ENCODE measurements at places on chromosomes 2 and 18.

- no peak for DNase-seq
Observed at GRCh38 chr2:46816151-46816845, 99.3 kb downstream of the MCFD2 start.

GRCh38 chr2:70959851-70960832, 18.3 kb upstream of the ANKRD53 start:
- DNase-seq = no peak

DNA sequence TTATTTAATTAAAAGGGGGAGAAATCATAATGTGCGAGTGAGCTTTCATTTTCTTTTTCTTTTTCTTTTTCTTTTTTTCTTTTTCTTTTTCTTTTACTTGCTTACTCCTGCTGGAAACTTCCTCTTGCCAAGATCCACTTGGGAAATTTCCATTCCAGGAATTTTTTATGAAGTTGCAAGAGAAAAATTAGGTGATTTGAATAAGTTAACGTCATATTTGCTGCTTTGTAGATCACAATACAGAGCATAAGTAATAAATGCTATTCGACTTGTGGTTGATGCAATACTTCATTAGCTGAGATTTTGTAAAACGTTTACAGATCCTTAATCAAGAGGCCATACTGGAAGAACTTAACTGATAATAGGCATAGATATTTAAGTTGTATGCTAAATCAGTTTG, 354.7 kb upstream of the SMIM21 start:
- DNase-seq = no peak

- DNase-seq = no peak
Observed at GRCh38 chr2:36965751-36966369, 476 bp downstream of the STRN start.

DNA sequence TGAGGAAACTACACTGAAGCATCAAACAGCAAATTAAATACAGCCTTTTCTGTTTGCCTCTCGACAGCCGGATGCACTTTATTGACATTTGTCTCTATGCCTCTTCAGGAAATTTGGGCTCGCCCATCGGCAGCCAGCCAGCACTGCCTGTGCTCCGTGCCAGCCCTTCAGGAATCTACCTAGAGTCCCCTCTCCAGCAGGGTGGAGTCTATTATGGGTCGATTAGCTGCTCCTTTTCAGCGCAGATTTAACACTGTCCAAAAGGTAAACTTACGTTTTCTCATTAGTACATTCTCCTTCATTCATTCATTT, 91.5 kb downstream of the MYCN start:
- no peak for DNase-seq

DNA sequence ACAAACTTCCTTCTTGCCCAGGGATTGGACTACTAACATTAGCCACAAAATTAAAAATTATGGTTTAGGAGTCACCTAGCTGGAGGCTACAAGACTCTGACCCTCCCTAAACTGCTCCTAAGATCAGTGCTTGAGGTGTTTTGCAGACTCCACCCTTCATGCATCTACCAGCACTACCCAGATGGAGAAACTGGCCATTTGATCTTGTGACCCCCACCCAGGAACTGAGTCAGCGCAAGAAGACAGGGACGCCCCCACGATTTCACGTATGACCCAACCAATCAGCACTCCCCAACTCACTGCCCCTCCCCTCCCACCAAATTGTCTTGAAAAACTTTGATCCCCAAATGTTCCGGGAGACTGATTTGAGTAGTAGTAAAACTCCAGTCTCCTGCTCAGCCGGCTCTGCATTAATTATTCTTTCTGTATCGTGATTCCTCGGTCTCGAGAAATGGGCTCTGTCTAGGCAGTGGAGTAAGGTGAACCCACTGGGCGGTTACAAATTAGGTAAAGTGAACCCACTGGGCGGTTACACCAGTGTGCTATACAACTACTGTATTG, 40.1 kb upstream of the CCDC88A start:
- no peak for DNase-seq

DNA sequence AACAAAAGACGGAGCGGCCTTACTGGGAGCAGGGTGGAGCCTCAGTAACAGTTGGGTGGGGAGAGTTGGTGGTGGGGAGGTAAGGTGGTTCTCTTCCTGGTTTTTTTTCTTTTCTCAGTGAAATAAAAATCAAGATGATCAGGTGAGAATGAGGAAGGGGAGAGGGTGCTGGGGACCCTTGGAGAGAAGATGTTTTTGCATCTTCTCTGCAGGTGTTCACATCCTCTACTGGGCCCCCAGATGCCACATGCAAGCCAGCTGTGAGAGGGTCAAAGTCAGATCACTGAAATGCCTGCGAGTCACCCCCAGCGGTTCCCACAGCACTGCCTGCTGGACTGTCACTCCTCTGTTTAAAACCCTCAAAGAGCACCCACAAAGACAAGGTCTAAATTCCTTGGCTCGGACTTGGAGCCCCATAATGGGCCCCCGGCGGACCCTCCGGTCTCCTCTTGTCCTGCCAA, 69.8 kb upstream of the FHL2 start:
- no peak for DNase-seq

DNA sequence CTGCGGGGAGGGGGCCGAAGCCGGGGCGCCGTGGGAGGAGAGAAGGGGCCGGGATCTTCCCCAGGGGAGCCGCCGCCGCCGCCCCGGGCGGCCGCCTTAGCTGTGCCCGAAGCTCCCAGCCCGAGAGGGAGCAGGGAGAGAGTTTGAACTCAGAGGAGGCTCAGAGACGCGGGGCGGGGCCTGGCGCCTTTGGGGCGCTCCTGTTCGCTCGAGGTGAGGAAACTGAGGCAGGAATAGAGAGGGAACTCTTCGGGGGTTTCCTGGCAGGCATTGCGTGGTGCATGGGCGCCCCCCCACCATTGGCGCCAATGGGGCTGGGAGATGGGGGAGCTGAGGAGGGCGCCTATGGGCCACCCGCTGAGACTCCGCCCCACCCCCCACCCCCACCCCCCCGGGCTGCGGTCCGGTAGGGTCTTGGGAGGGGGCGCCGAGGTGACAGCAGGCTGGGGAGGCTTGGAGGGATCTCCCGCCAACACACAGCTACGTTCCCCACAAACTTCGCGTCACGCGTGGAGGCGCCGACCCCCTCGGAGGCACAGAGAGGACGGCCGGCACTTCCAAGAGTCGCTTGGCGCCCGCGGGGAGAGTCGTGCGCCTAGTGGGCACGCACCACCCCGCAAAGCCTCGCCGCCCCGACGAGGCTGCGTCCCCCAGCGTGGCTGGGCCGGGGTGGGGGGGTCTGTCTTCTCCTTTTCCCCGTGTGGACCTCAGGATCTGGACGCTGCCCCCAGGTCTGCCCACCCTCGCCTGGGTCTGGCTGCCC, 680 bp downstream of the CTDSP1 start:
- DNase-seq = no peak

- DNase-seq = no peak
Observed at GRCh38 chr2:172091761-172092566, 6.7 kb downstream of the DLX1 start.

DNA sequence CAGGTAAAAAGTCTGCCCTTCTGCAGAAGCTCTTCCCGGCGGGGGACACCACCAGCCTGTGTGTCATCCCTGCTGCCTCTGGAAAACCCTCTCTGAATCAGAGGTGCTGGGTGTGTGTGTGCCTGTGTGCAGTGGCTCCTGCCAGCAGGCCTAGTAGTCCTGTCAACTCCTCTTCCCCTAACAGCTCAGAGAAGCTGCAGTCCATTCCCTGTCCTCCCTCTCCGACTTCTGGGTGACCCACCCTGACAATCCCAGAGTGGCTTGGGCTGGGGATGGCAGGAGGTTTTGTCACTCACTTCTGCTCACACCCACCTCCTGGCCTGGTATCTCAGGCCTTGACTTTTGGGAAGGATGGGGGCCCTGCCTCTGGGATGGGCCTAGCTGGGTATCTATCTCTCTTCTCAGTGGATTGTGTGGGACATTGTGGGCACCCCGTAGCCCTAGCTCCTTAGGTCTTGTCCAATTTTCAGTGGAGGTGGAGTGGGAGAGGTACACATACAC, 2.3 kb downstream of the WNT10A start:
- DNase-seq = no peak

DNA sequence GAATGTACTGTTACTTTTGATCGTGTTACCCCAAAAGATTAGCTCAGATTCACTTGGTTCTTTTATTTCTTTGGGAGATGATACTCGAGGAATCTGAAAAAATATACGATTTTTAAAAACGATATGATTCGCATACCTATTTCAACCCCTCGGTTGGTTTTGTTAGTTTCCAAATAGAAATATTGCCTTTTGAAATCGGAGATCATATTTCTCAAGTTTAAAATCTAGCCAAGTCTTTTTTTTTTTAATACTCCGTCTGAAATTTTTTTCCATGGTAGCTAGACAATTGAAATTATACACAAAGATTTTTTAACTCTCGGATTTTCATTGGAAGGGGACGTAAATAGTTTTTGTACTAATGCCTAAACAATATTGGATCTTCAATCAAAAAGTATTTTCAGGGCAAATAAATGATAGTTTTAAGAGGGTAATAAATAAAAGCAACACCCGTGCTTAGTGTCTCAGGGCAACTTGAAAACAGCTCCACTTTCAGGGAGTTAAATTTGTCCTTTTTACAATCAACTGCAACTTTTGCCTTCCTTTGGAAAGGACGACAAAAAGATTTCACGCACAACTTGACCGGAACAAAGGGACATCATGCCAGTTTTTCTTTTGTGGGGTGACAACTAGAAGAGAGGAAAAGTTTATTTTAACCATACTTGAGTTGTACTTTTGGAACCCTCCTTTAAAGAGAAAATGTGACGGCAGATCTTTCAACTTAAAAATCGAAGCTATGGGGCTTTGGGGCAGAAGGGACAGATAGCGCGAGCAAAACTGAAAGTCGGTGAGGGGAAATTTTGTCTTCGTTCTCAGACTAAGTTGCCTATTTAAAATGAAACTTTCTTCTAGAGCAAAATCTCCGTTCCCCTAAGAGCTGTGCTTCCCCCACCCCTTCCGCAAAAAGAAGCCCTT, 5.8 kb upstream of the ONECUT2 start:
- DNase-seq = no peak

DNA sequence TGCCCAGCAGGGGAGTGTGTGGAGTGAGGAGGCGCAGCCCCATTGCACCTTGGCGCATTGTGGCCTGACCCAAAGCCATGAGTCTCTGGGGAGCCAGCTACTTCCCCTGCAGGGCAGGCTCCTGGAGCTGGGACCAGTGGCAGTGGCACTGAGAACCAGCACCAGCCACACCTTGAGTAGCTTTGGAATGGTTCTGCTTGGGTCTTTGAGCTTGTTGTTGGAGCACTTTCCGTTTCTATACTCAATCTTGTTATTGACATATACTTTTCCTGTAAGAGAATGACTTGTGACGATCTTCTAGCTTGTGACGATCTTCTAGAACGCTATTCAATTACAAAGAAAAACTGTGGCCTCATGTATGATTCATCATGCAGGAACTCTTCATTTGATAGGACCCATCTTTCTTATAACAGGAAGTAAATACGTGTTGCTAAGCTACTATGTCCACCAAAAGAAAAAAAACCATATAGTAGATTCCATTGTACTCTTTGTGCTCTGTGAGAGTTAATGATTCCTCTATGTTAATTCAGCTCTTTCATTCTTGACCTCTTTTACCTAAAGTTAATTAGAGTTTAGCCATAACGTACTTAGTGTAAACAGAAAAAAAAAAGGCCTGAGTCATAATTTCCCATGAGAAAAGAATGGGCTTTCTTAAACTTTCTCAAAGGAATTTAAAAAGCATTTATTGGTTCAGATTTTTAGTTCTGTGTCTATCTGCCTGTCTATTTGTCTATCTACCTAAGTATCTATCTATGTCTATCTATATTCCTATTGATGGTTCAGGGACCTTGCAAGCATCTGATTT, 113.1 kb downstream of the GATA6 start:
- DNase-seq = peak; percentile 58

DNA sequence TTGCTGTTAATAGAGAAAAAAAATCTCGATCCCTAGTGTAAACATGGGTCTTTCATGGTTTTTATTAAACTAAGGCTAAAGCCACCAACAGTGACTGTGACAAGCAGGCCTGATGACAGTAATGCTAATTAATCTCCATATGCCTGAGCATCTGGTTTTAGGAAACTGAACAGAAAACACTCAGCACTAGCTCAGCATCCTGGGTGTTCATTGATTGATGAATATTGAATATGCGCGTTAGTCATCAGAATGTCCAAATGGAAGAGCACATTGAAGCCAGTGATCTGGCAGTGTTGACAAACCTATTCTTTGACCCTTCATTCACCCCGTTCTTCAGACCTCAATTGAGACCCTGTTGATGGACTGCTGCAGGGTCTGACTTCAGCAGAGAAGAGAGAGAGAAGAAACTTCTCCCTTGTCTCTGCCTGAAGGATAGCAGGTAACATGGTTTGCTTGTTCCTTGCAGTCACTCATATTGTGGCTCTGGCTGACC, 283.8 kb downstream of the RDH14 start:
- DNase-seq = no peak

GRCh38 chr2:180656455-180656847, 324.0 kb upstream of the UBE2E3 start:
- DNase-seq = peak; percentile 59

- no peak for DNase-seq
Observed at GRCh38 chr2:162092008-162092390, 18.0 kb upstream of the DPP4 start.

DNA sequence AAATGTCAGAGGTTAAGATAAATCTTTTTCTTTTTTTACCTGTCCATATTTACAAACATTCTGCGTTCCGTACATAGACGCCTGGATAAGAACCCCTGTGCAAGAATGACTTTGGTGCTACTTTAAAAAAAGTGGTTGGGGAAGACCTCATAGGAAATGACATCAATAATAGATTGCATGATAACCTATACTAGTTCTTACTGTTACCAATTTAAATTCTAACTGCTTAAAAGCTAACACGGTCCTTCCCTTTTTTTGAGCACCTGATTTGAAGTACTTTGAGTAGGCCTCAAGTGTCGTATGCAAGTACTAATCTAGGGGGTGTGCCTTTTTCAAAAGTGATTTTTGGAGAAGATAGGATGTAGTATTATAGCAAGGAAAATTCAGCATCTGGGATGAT, 2.1 kb downstream of the SLC39A10 start:
- DNase-seq = no peak

GRCh38 chr2:188940171-188940570, 34.0 kb upstream of the COL3A1 start:
- DNase-seq = peak; percentile 9

DNA sequence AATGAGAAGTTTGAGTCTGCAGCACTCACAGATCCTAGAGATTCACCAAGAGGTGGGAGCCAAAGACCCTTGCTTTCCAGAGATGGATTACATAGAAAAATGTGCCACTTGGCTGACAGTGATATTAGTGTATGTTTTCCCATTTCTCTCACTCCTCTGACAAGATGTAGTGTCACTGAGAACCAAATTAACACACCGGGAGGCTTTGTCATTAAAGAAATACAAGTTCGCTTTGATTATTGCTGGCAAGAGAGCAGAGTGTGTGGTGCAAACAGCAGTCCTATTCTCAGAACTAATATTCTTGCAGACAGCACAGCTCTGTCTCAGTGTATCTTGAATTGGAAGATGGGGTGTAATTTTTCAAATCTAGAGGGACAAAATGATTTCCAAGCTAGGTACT, 171.6 kb upstream of the SETBP1 start:
- DNase-seq = no peak

DNA sequence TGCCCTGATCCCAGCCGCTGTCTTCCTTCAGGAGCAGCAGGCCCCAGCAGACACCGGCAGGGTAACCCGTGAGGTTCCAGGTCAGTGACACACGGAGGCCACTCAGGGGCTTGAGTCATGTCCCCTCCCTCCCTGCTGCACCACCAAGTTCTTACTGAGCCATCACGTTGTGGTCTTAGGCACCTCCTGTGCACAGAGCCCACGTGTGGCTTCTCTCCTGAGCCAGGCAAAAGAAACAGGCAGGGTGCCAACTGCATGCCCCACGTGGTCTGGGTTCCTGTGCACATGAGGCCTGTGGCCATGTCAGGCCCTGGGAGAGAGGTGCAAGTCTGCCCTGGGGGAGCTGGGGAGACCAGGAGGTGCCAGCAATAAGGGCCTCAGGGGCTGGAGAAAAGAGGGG, 264.8 kb downstream of the KLHL29 start:
- DNase-seq = no peak
